ENCODE measurements at places on chromosomes 11 and 22.

DNA sequence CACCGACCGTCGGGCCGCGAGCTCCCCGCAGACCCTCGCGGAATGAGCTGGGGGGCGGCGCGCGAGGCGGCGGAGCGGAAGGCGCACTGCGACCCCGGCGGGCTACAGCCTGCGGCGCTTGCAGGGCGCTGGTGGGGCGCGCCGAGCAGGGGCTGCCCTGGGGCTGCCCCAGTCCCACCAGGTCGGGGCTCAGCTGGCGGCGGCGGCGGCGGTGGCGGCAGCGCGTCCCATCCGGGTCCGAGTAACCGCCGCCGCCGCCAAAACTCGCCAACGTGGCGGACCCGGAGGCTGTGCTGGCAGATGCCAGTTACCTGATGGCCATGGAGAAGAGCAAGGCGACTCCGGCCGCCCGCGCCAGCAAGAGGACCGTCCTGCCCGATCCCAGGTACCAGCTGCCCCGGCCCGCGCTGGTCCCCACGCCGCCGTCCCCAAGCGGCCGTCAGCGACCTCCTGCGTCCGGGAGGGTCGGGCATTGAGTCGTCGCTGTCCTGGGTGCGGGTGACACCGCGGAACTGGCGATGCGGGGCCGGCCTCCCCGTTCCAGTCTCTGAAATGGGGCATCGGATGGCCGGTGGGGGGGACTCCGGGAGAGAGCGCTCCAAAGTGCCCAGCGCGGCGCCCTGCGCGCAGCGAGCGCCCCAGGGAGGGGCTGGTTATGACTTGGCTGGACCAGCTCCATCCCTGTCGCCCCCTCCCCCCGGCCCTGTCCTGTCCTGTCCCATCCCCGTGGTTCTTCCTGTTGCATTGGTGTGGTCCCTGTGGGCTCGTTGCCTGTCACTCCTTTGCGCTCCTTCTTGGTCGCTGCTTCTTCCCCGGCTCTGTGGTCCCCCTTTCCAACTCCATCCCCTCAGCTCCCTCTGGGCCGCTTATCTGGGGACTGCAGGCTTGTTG is 63.5 kb downstream of the CRYBB2 start:
- no peak for DNase-seq

DNA sequence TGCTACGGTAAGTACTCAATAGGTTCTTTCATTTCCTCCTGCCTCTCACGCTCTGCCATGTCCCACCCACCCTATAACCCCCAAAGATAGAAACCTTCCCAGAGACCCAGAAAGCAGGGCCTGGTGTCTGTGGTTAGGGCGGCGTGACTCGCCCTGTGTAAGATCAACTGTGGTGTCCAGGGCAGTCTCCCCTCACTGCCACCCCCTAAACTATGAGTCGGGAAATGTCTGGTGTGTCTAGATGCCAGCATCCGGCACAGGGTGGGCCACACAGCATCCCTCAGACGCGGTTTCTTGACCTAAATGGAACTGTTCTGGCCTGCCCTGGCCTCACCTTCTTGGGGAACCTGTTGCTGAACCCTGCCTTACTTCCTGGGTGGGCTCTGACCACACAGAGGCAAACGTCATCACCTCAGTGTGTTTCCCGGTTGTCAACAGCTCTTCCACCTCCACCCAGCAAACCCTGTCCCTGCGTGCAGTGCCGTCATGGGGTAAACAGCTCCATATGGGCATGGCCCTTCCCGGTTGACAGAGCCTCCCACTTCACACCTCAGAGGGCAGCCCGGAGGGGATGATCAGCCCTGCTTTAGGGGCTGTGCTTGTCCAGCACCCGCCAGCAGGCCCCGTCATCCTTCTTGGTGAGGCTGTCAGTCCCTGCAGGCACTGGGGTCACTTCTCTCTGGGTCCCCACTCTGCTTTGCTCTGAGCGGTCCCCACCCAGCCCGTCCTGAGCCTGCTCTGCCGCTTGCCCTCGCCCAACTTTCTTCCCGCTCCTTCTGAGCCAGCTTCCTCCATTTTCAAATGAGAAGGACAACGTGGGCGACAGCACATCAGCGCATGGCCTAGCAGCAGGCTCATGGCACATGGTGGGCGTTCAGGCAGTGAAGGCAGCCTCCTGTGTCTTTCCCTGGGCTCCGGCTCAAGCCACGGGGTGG is 6.0 kb downstream of the WNT11 start:
- DNase-seq = no peak

GRCh38 chr22:27629908-27630673 is 171.5 kb downstream of the MN1 start:
- DNase-seq = no peak

- no peak for DNase-seq
Observed at GRCh38 chr11:72782081-72782920, 11.5 kb downstream of the STARD10 start.

DNA sequence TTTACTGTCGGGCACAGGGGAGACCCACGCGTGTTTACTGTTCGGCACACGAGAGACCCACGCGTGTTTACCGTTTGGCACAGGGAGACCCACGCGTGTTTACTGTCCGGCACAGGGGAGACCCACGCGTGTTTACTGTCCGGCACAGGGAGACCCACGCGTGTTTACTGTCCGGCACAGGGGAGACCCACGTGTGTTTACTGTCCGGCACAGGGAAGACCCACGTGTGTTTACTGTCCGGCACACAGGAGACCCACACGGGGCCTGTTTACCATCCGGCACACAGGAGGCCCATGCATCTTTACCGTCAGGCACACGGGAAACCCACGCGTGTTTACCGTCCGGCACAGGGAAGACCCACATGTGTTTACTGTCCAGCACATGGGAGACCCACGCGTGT is 525.1 kb downstream of the BRD1 start:
- no peak for DNase-seq
